Panc1 (cell line): ENCODE measurements at places on chromosomes 16 and 17. TPM values are rescaled to one million over a fixed set of nuclear protein-coding genes. Genes with fewer than 3 reads are reported as not detected.

The FTO gene
- 38.2 TPM for total RNA-seq

DNA sequence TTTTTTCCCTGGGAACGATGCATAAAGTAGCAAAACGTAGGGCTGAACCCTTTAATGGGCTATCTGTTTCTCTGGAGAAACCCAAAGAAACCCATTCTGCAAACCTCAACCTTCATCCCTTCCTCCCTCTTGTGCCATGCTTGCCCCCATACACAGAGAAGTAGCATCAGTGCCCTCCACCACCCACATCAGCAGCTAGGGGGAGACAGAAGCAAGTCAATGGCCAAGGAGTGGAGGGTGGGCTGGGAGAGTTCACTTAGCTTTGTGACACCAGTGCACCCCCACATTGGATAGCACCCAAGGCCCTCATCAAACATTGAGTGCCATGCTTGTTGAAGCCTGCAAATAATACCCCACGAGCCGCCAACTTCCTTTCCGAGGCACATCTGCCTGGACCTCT is 282.4 kb downstream of the ABCC12 start:
- DNase-seq: no peak

- peak; percentile 27 for DNase-seq
These were observed 6.8 kb downstream of the KIFC3 start for GRCh38 chr16:57795431-57795878.

DNA sequence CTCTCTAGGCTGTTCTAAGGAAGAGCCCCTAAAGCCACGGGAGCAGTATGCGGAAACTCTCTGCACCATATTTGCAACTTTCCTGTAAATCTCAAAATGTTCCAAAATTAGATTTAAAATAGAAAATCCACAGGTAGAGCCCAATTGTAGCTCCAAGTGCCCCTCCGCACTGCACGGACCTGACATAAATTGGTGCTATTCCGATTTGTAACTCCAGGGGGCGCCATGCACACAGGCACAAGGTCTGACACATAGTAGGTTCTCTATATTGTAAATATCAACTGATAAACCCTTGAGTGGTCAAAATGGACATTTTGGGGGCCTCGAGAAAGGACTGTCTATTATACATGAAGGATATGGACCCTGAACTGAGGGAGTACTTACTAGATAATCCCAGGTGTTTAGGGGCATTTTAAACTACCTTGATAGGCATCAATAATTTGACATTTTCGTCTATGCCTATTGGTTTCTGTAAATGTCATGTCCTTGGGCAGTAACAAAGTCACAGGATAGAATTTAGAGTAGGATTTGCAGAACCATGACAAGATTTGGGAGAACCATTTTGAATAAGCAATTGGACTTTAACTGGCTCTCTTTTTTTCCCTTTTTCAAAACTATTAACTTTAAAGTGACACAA is 36.6 kb upstream of the TMEM132E start:
- no peak for DNase-seq

- DNase-seq: no peak
These were observed 3.2 kb downstream of the DLG4 start for GRCh38 chr17:7216242-7217112.

The MT4 gene
- not detected for total RNA-seq

The SECTM1 gene
- 5.4 TPM for total RNA-seq

The USP43 gene
- total RNA-seq: 7.3 TPM

- peak; percentile 59 for DNase-seq
These were observed 338 bp upstream of the RPL19 start for GRCh38 chr17:39199820-39200069.
